Right lung (tissue), 10 donors: ENCODE measurements at places on chromosomes 2 and 18. TPM values are rescaled to one million over a fixed set of nuclear protein-coding genes. Genes with fewer than 3 reads are reported as not detected.

DNA sequence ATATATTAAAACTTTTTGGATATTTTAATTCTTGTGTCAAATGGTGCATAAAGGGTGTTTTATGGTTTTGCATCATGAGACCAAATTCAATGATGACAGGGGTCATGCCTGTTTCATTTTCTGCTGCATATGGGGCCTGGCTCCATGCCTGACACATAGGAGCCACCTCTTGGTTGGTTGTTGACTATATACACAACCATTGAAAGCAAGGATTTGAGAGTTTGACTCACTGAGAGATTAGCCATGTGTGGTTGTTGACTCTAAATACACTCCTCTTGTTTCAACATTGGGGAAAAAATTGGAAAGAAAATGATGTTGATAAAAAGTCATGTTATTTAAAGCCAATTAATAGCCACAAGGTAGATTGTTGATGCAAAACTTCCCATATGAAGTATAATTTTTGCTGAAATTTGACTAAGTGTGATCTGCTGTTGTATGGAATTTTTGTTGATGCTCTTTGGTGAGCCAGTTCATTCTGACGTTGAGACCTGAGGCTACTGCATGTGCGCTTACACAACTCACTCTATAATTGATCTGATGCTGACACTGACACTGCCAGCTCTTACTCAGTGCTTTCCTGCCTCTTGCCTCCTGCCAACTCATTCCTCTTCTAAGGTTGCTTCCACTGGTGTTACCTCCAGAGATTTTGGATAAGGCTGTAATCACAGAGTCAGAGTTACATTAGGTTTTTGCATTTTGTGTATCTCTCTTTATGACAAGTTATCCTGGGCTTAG is 446.2 kb upstream of the SLC14A2 start:
- DNase-seq = no peak

GRCh38 chr2:222076973-222077690 is 221.7 kb downstream of the PAX3 start:
- no peak for DNase-seq

GRCh38 chr18:3122851-3123250 is 96.9 kb downstream of the MYOM1 start:
- DNase-seq = no peak

DNA sequence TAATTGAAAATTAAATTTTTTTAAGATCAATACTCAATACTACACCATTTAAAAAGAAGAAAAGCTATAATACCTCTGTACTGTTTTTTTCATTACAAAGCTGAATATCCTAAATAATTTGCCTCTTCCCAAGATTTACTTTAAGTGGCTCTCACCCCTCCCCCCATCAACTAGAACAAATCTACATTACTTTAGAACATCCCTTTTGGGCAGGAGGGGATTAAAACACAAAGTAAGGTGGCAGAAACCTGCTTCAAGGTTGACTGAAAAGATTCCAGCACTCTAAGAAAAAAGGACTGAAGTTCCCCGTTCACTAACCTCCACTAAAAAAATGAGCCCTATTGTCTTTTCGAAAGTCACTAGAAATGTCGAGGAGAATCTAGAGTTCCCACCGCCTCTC is 42.3 kb downstream of the SLC38A11 start:
- DNase-seq = no peak

GRCh38 chr2:148599109-148599991 is 45.2 kb upstream of the EPC2 start:
- DNase-seq = no peak

GRCh38 chr2:72579591-72580180 is 246.1 kb downstream of the EXOC6B start:
- peak; percentile 32 for DNase-seq

GRCh38 chr2:22134421-22134820 is 1010.7 kb downstream of the TDRD15 start:
- no peak for DNase-seq

- DNase-seq = no peak
Observed at GRCh38 chr2:218873359-218874194, 7.1 kb upstream of the WNT10A start.

GRCh38 chr2:143150287-143150686 is 21.1 kb downstream of the ARHGAP15 start:
- DNase-seq = no peak

GRCh38 chr2:27889774-27890145 is 427 bp downstream of the RBKS start:
- DNase-seq = no peak

GRCh38 chr18:77993188-77993981 is 743.7 kb downstream of the GALR1 start:
- no peak for DNase-seq

GRCh38 chr2:189024901-189025618 is 50.9 kb downstream of the COL3A1 start:
- no peak for DNase-seq

- no peak for DNase-seq
Observed at GRCh38 chr2:37652199-37652640, 19.2 kb downstream of the CDC42EP3 start.

DNA sequence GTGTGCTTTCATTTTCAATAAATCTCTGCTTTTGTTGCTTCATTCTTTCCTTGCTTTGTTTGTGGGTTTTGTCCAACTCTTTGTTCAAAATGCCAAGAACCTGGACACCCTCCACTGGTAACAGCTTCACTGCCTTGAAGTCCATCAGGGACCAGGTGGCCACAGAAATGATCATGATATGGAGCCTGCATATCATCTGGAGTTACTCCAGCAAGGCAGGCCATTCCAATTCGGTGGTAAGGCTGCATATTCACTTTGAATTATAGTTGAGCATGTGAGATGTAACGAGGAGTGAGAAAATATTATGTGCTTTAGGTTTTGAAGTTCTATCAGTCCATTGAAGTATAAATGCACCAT is 26.3 kb upstream of the SPATA3 start:
- no peak for DNase-seq

GRCh38 chr2:180056367-180057118 is 49.4 kb upstream of the CWC22 start:
- no peak for DNase-seq

GRCh38 chr2:65652066-65652465 is 219.7 kb upstream of the SPRED2 start:
- DNase-seq = no peak

DNA sequence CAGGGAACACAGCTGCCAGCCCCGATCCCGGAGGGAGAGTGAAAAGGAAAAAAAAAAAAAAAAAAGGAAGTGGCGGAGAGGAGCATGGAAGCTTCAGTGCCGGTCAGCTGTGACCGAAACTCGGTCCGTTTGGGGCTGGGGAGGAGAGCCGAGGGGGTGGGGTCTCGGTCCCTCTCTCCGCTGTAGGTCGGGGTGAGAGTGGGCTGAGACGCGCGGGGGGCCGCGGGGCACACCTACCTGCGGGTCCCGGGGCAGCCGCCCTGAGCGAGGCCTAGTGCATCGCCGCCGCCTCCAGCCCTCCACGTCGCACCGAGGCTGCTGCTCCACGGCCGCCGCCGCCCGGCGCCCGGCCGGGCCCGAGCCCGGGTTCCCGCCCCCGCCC is 536 bp downstream of the VPS54 start:
- DNase-seq = peak; percentile 74

Gene SP140
- polyA plus RNA-seq = 0.91 TPM

Gene C2orf80
- not detected for polyA plus RNA-seq

Gene IFIH1
- 13.2 TPM for polyA plus RNA-seq

Gene NEU2
- polyA plus RNA-seq = not detected

Gene TXNL4A
- 72.2 TPM for polyA plus RNA-seq

Gene SULT6B1
- polyA plus RNA-seq = not detected

Gene RUFY4
- polyA plus RNA-seq = 0.29 TPM

Gene PXDN
- 179 TPM for polyA plus RNA-seq

Gene ADD2
- 5.4 TPM for polyA plus RNA-seq
